ENCODE measurements at places on chromosomes 4 and X.

GRCh38 chr4:78937837-78938236 lies 1.4 kb downstream of the PAQR3 start:
- no peak for DNase-seq

GRCh38 chr4:101649790-101650515 lies 140.6 kb upstream of the BANK1 start:
- DNase-seq, result no peak

- no peak for DNase-seq
Observed at GRCh38 chr4:123997776-123998449, 601.3 kb downstream of the SPRY1 start.

DNA sequence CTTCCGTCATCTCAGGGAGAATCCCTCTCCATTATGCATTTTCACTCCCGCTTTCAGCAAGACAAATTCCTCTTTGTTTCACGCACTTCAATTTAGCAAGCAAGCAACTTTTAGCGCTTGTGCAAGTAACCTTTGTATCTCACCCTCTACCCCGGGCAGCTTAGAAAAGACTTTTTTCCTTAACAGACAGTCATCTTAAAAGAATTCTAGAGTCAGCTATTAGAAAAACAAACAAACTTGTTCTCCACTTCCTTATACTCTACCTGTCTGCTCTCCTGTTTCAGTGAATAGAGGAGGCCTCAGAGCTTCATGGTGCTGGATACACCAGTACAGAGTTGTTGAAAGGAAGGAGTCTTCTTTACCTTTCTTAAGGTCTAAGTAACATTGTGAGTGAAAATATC lies 12.1 kb downstream of the TIGD2 start:
- DNase-seq, result no peak

DNA sequence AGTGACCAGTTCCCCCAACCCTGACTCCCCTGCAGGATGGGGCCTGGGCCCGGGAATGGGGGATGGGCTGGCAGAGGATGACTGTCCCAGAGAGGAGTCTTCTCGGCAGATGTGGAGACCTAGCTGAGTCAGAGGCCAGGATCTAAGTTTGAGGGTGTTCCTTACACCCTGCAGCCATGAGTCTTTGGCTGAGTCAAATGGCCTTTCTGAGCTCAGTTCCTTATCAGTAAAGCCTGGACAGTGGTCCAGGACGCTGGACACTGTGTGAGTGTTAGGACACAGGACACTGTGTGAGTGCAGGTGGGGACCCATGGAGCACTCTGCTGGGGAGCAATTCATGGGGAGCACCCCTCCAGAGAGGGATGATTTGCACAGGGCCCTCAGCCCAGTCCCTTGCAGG lies 5.0 kb downstream of the IL9R start:
- no peak for DNase-seq

DNA sequence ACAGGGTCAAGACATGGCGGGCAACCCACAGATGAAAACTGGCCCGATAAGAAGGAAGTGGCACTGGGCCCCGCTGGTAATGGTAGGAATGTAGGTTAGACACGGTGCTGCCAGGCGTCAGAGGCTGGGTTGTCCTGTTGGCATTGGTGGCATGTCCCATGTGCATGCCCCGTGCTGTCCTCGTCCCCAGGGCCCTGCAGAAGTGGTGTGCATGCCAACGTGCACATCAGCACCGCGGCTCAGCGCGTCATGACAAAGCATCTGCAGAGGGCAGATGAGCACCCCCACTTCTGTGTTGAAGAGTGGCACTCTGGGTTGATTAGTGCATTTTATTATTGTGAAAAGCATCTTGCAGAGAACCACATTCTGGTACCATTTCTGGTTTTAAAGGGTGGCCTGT lies 35.6 kb downstream of the NELFA start:
- DNase-seq, result no peak

DNA sequence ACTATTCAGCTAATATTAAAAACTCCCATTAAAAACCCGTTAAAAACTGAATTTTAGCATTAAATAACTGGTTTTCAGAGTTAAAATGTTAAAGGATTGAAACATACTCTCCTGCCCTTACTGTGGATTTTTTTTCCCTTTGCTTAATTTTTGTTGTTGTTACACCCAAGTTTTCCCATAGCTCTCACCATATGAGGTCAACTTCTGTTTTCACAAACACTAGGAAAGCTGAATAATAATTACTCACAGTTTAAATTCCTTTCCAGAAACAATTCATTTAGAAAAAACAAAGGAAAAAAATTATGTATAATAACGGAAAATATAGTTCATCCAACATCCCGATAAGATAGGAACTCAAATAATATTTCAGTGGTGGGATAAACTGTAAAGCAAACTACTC lies 129.0 kb downstream of the PPP3CA start:
- no peak for DNase-seq

GRCh38 chr4:33262824-33263223 lies 2542.7 kb downstream of the PCDH7 start:
- DNase-seq, result no peak

- no peak for DNase-seq
Observed at GRCh38 chrX:131217989-131218388, 71.1 kb downstream of the IGSF1 start.

- no peak for DNase-seq
Observed at GRCh38 chrX:15877380-15877779, 22.8 kb upstream of the AP1S2 start.

DNA sequence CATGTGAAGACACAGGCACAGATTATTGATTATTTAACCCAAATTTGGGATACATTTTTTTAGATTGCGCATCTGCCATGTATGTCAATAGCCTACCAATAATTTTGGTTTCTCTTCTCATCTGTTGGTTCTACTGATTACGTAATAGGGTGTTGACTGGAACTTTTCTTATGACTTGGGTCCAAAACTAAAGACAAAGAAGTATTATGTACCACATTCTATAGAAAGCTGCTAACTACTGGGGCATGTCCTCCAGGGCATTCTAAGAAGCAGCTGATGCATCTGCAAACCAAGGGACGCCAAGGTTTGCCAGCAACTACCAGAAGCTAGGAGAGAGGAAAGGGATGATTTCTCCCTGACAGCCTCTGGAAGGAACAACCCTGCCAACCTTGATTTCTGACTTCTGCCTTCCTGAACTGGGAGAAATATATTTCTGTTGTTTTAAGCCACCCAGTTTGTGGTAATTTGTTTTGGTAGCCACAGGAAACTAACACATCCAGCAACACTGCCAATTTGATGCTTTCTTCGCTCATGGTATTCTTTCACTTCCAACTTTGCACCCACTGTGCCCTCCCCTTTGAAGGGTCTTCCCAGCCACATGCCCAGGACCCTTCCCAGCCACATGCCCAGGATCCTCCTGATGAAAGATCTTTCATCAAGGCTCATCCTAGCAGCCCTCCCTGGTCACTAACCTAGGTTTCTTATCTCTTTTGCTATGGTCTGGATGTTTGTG lies 15.9 kb upstream of the TLR1 start:
- DNase-seq, result no peak

DNA sequence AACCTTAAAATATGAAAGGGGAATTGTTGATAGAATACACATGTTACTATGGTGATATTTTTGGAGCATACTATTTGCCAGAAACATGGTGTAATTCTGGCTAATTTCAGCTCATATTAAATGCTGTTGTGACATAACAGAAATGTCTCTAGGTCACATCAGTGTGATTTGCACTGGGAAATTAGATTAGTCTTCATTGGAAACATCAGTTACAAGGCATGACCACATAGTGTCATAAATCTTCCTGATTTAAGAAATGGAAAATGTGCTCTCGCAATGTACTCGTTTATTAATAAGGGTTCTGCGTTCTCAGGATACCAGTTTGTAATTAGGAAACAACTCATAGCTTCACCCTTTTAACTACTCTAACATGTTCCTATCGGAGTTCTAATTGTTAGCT lies 72.9 kb upstream of the GYPA start:
- no peak for DNase-seq

DNA sequence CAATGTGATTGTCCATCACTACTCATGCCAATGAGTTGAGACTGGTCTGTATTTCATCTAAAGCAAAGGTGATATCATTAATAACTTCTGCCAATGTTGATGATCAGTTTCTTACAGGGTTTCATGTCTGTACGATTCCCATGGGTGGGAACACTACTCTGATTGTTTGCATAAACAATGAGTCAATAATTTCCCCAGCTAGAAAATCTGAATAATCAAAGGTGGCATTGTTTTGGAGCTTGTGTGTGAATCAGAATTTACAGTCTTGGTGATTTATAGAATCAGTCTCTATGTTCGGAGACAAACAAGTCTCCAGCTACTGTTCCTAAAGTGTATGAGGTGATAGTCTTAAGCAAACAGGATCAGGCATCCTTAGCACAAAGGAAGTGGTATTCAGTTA lies 35.5 kb upstream of the PARM1 start:
- DNase-seq, result no peak

All from uterus (tissue), 4 donors.